ENCODE measurements at places on chromosomes 1 and 21.

DNA sequence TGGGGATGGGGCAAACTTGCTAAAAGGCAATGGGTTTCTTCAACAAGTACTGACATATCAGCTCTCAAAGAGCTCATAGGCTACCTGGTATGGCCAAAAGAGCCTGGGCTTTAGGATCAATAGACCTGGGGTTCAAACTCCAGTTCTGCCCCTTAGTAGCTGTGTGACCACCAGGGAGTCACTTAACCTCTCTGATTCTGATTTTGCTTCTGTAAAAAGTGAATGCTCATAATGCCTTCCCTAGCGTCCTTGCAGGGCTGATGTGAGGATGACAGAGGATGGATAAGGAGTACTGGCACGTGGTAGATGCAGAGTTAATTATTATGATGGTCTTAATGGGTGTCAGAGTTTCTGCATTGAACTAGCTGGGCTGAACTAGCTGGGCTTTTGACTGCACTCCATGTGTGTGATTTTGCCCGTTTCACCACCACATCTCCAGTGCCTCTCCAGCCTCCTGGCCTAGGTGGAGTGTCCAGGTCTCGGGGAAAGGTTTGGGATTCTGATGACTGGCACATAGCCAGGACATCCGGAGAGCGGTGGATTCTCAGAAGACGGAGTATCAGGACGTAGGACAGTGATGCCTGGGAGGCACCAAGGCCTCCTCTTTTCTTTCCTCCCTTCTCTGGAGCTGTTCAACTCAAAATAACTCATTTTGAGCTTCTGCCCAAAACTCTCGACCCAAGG is 15.2 kb downstream of the DISP3 start:
- DNase-seq: no peak

DNA sequence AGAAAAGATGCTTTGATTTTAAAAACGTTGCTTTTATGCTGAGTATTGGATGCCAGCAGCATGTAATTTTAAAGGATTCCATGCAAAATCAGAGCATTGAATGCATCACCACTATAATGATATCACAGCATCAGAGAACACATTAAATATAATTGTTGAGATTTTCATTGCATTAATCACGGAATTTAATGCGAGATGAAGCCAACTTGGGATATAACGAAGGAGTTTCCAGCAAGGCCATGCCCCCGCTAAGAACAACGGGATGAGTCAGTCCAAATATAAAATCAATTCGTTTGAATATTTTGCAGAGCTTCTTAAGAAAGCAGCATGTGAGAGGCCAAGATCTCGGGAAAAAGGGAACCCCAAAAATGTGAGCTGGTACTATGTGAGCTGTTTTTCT is 423.4 kb upstream of the CHRM3 start:
- DNase-seq: no peak

DNA sequence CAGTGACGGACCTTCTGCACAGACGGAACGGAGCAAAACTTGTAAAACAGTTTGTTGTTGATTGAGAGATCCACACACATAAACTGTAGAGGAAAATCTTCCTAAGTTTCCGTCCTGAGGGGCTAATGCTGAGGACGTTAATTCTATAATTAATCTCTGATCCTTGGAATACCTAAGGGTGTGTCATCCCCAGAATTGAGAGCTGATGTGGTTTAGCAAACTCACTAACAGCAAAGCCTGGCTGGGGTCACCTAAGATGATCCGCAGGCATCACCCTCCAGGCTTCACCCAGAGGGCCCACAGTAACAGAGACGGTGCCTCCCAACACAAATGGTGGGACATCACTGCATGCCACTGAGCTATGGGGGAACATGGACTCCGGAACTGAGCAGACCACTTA is 97.5 kb downstream of the SMYD2 start:
- no peak for DNase-seq

DNA sequence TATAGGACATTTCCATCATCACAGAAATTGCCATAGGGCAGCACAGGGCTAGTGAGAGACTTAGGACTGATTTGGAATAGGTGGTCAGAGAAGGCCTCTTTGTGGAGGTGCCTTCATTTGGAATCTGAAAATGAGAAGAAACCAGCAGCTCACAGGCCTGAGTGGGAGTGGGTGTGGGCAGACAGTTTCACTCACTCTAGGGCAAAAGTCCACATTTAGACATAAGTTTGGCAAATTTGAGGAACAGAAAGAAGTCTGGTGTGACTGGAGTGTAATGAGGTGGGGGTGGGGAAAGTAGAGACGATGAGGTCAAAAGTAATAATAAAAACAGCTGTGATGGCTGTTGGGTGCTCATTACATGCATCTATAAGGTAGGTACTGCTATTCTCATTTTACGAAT is 22.4 kb upstream of the BCAR3 start:
- no peak for DNase-seq

DNA sequence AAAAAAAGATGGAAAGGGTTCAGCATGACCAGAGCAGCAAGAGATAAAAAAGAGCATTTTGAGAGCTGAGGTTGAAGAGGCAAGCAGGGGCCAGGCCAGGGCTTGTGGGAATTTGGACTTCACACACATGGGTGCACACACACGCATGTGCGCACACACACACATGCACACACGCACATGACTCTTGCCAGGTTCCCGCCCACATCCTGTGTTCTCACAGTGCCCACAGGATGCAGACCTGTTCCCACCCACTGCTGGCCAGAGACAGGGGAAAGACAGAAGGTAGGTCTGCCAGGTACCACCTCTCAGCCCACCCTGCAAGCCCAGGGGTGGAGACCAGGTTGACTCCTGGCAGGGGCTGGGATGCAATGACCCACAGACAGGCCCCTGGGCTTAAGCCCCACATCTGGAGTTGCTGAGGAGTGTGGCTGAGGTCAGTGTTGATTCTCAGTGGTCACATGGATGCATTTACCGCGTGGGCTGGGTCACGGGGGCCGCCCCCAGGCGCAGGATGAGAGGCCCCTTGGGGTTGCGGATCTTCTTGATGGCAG is 4.4 kb downstream of the COL16A1 start:
- DNase-seq: peak; percentile 48

DNA sequence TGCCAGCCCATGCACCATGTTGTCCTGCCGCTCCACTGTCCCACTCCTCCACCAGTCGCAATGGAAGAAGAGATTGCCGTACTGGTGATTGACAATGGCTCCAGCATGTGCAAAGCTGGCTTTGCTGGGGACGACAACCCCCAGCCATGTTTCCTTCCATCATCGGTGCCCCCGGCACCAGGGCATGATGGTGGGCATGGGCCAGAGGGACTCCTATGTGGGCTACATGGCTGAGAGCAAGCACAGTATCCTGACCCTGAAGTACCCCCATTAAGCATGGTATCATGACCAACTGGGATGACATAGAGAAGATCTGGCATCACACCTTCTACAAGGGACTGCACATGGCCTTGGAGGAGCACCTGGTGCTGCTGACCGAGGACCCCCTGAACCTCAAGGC is 1.9 kb upstream of the AMY2B start:
- DNase-seq: no peak

DNA sequence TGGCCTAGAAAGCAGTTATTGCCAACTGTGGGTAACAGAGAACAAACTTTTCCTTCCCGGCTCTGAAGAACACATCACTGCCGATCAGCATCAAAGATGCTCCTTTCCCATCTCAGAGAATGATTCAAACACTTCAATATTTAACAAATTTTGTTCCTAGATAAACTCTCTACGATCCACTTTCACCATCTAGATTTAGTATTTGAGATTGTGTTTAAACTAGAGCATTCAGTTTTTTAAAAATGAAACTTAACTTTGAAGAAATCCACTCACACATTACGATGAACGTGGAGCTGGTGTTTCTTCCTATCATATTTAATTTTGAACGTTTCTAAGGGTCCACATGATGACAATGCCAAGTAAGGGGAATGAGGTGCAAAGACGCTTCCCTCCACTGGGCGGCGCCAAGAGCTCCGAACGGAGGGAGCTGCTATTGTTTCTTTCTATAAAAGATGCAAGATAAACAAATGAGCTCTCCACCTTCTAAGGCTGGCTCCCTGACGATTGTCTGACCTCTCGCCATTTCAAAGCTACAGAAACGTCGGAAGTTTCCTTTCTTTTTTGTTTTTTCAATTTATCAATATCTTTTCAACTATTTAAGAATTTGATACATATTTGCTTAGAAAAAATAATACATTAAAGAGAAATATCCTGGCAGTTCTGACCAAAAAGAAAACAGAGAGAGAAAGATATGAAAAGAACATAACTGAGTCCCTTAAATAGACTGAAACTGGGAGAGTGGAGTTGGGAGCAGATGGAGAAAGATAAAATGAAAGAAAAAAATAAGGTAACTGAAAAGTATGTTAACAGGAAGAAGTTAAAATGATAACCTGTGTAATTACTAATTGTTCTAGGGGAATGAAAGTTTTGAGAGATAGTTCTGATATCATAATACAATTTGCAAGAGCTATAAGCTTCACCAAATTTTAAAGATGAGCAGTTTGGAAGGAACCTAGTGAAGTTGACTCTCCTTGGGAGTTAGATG is 4.4 kb upstream of the BARHL2 start:
- peak; percentile 37 for DNase-seq

DNA sequence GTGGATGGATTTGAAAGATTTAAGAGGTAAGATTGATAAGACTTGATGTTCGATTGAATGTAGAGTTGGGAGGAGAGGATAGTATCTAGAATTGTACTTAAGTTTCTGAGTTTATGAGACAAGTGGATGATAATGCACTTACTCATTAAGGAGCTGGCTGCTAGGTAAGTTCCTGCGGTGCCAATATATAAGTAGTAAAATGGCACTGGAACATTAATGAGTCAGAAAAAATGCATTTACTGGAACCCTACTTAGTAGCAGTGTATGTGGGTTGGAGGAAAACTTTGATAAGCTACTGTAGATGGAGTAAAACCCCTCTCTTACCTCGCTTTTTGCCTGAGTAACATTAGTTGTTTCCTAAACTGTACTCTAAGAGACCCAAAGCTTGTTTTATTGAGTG is 68.2 kb downstream of the ZFYVE9 start:
- no peak for DNase-seq

DNA sequence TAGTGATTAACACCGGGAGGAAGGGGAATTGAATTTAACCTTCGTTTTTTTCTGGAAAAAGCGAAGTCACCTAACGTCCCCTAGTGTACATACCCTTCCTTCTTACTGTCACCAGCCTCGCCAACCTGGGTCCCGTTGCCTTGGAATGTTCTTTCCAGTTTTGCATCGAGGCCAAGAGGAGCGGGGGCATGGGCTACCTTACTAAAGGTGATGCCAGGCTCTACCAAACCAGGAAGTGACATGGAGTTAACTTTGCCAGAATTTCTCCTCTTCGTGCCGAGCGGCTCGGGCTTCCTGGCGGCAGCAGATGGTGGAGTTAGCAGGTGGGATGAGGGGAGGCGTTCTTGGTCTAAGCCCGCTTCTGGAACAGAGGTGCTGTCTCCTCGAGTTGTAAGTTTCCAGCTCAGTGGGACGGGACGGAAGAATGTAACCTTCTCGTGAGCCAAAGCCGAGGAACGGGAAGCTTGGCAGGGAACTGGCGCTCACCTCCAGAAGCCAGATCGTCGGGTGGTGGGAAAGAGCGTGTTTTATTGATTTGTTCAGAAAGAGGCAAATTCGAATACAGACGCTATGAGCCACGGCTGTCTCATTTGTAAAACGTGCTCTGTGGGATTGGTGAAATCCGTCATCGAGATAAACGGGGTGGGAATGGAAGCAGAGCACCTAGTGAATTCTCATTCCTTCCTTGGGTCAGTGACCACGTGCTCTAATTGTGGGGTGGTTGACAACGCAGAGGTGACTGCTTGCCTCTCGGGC is 486 bp downstream of the NIPAL3 start:
- no peak for DNase-seq

- DNase-seq: no peak
Observed at GRCh38 chr21:44972301-44972814, 32.5 kb downstream of the SLX9 start.

- DNase-seq: no peak
Observed at GRCh38 chr1:70429219-70429618, 18.2 kb downstream of the CTH start.

GRCh38 chr1:213136190-213136917 is 85.3 kb downstream of the RPS6KC1 start:
- no peak for DNase-seq

DNA sequence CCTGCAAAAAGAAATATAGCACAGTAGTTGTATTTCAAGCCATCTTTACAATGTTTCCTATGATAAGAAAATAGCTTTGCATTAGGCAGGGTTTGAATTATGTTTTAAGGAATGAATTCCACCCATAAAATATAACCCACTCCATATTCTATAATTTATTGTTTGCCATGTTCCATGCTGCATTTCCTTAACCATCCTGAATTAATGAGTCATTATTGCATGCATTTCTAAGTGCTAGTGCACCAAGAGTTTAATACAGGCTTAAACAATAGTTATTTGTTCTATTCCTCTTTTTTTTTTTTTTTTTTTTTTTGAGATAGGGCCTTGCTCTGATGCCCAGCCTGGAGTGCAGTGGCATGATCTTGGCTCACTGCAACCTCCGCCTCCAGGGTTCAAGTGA is 45.2 kb downstream of the MIGA1 start:
- DNase-seq: no peak

- no peak for DNase-seq
Observed at GRCh38 chr1:92945748-92946270, 15.5 kb downstream of the DIPK1A start.

DNA sequence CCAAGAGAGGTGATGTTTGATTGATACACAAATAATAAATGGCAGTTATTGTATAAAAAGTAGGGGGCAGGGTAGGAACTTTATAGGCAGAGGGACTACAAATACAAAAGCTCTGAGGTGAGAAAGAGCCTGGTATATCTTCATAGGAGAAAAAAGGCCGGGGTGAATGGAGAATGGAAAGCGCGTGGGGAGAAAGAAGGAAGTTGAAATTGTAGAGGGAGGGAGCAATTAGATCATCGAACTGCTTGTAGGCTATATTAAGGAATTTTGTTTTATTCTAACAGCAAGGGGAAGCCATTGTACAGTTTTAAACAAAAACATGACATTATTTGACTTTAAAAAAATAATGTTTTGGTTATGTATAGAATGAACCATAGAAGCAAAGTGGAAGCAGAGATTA is 147.4 kb downstream of the PDE4B start:
- DNase-seq: no peak

DNA sequence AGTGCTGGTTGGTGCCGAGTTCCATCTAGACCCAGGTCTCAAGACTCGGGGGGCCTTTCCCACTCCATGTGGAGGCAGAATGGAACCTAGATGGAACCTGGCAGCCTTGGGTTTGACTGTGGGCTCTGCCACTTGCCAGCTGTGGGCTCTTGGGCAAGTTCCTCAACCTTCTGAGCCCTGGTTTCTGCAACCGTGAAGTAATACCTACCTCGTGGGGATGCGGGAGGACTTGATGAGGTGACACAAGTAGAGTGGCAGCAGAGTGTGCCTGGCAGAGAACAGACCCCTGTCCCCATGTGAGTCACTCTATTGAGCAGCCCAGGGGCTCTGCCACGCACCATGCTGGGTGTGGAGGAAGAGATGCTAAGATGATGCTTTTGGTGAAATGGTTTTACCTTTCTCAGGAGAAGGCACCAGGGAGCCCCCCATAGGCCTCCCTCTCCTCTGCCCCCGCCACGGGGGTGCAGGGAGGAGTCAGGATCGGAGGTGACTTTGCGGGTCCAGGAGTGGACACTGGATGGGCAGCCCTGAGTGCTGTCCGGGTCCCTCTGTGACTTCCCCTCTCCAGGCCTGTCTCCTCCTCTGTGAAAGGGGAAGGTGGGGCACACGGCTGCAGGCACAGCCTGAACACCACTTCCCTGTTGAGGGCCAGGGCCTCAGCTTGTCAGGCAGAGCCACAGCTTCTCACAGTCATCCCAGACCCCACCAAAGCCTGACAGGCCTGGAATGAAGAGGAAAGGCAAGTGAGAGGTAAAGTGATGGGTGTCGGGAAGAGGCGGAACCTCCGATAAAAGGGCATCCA is 36.7 kb upstream of the EDN2 start:
- DNase-seq: no peak

- no peak for DNase-seq
Observed at GRCh38 chr1:170661646-170662411, 2.1 kb upstream of the PRRX1 start.
